ENCODE measurements at places on chromosomes 11 and 22. TPM values are rescaled to one million over a fixed set of nuclear protein-coding genes. Genes with fewer than 3 reads are reported as not detected.

GRCh38 chr11:58142761-58143160, 17.4 kb upstream of the OR9I1 start:
- no peak for DNase-seq

GRCh38 chr11:2300936-2301630, 635 bp downstream of the C11orf21 start:
- peak; percentile 29 for DNase-seq

- no peak for DNase-seq
These were observed 597.5 kb downstream of the BRD1 start for GRCh38 chr22:49230194-49230577.

DNA sequence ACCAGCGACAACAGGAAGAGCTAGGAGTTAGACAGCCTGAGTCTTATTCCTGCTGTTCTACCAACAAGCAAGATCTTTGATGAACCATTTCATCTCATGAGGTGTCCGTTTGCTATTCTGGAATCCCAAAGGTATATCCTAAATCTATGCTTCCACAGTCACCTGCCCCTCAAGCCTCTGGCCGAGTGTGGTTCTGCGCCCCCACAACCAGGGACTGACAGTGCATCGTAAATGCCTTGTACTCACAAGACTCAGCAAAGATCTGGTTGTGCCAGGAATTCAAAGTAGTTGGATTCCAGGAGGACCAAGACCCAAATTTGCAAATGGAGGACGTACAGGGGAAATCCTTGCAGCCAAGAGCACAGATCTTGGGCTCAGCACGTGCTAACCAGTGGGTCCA, 47.5 kb upstream of the JAM3 start:
- no peak for DNase-seq

GRCh38 chr11:92304271-92304670, 79.7 kb downstream of the FAT3 start:
- no peak for DNase-seq

Gene NXPE2
- 9.1 TPM for total RNA-seq
